ENCODE measurements at places on chromosomes 12 and 14.

- no peak for DNase-seq
These were observed 150.2 kb upstream of the EEA1 start for GRCh38 chr12:93079271-93079670.

DNA sequence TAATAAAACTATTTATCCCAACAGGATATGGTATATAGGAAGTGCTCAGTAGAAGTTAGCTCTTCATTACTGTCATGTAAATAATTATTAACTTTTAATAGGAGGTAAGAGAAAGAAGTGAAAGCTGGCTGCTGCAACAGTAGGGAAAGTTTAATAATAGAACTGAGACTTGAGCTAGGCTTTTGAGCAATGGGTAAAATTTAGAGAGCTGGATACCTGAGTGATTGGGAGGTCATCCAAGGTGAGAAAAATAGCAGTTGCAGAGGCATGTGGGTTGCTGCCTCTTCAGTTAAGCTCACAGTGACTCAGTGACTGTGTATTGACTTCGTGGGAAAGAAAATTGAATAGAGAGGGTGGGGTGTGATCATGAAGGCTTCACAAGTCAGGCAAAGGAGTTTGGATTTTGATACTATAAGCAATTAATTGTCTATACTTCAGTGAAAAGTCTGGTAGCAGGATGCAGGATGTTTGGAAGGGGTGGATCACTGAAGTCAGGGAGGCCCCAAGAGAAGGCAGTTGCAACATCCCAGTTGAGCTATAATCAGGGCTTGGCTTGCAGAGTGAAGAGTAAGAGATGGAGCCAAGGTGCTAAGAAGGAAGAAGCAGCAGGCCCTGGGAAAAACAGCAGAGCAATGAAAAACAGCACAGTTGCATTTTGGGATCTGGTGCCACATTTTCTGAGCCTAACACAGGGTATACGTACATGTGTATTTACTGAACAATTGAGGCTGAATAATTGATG lies 172.0 kb upstream of the FRMD6 start:
- peak; percentile 64 for DNase-seq

GRCh38 chr12:3551386-3551785 lies 60.4 kb downstream of the PRMT8 start:
- DNase-seq, result no peak

GRCh38 chr14:38210587-38211216 lies 3.0 kb downstream of the SSTR1 start:
- DNase-seq, result peak; percentile 35

DNA sequence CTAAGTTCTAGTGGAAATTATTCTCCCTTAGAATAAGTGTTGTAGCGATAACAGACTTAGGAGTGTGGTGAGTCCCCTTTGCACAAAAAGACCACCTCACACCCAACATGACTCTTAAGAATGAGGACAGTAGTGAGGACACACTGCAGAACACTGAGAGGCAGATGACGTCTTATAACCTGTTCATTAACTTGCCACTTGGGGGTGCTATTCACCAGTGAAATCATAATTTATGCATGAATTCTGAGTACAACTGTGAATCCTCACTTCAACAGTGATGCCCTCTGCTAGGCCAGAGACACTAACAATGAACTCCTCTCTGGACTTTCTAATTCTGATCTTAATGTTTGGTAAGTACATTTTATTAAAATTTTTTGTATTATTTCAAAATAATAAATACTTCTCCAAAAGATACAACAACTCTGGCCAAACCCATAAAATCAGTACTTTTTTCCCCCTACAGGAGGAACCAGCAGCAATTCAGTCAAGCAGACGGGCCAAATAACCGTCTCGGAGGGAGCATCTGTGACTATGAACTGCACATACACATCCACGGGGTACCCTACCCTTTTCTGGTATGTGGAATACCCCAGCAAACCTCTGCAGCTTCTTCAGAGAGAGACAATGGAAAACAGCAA lies 274.7 kb downstream of the DAD1 start:
- peak; percentile 78 for DNase-seq

GRCh38 chr12:33588725-33589405 lies 149.2 kb upstream of the SYT10 start:
- DNase-seq, result no peak

DNA sequence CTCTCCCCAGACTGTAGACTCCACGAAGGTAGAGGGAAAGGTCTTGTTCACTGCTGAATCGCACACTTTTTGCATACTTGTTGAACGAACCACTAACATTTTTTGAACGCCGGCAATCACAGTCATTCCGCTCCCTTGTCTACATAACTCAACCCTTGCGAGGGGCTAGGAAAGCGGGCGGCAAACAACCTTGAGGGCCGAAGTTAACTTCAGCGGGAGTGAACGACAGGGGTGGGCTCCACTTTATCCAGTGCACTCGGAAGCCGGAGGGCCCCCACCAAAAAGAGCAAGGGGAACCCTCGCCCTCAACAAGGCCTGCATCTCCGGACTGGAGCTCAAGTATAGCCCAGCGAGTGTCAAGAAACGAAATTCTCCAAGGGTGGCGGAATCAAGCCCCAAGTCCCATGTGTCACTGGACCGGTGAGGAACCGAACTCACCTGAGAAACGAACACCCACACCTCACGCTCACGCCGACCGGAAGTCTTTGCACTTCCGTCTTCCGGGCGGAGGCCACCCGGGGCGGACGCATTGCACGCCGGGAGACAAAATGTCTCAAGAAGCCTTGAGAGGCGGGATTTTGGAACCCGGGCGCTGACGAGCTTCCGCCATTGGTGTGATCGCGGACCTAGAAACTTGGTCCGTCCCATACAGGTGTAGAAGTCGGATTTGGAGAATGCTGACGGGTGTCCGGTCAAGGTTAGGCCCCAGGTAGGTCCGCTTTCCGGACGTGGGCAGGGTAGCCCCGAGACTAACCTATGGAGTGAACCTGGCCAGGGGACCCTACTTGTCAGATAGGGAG lies at the start of gene LLPH:
TSS of gene LLPH (minus strand) at position 484 of the 800 bp plus-strand sequence. CDS start 1,644 bp downstream, outside the sequence.
- peak; percentile 96 for DNase-seq

- no peak for DNase-seq
These were observed 312.3 kb downstream of the PAWR start for GRCh38 chr12:79378496-79378895.

DNA sequence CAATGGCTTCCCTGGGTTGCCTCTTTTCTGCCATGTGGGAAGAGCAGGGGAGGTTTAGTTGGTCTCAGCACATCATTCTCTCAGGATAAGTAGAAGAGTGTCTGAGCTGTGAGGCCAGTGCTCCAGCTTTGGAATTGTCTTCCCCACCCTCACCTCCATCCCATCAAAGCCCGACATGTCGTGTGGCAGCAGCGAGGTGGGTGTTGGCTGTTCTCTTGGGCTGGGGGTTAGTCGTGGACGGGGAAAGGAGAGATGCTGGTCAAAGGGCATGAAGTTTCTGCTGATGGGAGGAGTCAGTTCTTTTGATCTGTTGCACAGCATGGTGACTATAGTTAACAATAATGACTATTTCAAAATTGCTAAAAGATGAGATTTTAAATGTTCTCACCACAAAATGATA lies 404.2 kb downstream of the TMEM121 start:
- DNase-seq, result no peak

DNA sequence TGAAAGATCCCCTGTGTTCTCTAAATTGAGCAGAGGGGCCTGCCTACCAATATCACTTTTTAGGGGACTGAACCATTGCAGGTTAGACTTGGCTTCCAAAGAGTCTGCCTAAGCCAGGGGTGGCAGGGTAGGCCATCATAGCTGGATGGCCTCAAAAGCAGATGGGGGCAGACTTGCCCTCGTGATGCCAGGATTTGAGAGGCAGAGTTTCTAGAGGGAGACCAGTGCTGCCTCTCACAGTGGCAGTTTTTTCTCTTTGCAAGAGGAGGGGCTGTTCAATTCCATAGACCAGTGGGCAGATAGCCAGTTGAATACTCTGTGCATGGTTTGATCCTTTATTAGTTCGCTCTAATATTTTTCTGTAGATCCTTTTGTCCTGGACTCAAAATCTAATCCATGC lies 23.8 kb upstream of the SMCO2 start:
- DNase-seq, result no peak

DNA sequence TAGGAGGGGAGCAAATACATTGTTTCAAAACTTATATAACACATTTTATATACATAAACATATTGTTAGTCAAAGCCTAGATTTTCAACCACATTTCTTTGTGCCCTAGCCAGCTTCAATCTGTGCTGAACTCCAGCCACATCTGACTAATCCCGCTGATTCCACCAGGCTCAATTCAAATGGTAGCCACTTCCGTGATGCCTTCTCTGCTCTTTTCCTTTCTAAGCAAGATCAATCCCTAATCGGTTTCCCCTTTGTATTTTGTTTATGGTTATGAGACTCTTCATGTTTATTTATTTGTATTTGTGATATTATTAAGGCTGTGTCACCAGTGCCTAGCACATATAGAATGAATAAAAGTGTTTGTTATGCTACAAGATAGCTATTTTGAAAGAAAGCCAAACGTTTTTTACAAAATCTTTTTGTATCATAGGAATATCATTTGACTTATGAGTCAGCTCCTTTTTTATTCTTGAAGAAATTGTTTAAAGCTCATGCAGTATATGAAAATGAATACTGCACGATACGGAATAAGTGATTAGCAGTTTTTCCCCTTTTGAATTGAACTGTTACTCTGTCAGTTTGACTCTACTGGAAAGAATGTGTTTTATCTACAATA lies 110.2 kb downstream of the PLEKHA5 start:
- no peak for DNase-seq

- no peak for DNase-seq
These were observed 9.4 kb upstream of the GPR68 start for GRCh38 chr14:91253795-91254323.

DNA sequence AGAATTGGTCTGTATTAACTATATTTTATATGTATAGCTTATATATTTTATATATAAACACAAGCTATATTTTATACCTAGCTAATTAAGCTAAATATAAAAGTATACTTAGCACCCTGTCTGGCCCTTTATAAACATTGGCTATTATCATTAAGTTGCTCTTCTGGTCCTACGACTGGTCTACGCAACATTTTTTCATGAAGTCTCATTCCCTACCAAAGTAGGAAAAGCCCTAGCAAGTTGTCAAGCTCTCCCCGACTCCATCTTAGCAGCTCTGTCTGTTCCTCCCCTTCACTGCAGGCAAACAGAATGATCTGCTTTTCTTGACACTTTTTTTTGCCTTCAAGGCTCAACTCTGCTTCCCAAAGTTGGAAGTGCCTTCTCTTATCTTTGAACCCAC lies 36.7 kb upstream of the ELK3 start:
- DNase-seq, result no peak

DNA sequence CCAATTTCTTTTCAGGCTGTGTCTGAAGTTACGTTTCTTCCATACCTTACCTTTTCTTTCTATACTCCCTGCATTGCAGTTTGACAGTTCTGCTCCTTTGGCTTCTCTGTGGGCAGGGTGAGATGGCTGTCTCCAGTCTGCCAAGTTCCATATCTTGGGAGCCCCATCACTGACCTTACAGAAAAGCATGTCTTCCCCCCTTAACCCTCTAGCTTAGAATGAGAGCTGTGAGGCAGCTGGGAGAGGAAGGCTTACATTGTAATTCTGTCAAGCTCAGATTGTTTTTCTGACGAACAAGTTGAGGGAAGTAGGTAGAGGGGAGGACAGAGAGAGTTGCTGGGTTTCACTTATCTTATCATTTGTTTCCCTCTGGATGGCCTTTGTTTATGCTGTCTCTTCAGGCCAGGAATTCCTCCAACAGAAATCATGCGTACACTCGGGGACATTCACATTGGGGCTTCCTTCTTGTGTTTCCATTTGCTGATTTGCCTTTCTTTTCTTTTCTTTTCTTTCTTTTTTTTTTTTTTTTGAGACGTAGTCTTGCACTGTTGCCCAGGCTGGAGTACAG lies 9.3 kb downstream of the DAAM1 start:
- DNase-seq, result no peak

DNA sequence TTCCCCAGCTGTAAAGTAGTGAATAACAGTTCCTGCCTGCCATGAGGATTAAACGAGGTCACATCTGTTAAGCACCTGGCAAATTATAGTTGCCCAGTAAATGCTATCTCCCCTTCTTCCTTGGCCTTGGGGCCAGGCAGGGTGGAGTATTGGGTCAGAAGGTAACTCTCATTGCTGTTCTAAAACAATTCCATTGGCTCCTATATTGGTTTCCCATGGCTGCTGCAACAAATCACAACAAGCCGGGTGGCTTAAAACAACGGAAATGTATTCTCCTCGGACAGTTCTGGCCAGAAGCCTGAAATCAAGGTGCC lies 31.9 kb downstream of the MMAB start:
- no peak for DNase-seq

DNA sequence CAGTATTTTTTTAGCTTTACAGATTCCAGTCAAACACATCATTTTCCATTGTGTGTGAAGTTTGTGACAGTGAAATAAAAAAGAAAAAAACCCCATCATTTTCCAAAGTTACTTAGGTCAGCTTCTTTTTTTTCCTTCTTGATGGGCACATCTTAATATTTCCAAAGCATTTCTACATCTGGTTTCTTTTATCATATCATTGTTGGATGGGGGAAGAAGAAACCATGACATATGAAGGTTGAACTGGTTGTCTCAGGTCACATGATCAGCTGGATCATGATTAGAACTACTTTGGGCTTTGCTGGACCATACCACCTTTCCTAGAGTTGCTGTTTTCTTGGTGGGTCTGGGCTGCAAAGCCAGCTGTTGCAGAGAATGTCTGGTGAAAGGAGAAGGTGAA lies 59.8 kb downstream of the FOS start:
- DNase-seq, result no peak

DNA sequence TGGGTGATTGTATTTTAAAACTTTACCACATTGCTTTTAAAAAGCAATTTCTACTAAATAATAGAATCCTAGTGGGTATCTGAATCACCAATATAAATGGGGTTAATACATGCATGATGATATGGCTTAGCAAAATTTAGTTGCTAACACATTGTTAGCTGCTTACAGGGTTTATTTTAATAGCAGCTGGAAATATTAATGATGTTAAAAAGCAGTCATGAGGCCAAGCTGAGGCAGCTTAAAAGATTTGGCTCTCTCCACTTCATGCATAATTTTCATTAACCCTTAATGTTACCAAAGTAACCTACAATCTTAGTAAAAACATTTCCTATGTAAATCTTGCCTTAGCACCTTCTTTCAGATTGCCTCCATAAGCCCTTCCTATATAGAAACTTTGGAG lies 49.2 kb upstream of the CNOT2 start:
- DNase-seq, result no peak

- no peak for DNase-seq
These were observed 246.1 kb upstream of the CCDC196 start for GRCh38 chr14:66240105-66240504.

GRCh38 chr14:69753860-69754259 lies 13.1 kb upstream of the SRSF5 start:
- DNase-seq, result no peak

- DNase-seq, result no peak
These were observed 56.7 kb downstream of the PPFIBP1 start for GRCh38 chr12:27580561-27581330.

DNA sequence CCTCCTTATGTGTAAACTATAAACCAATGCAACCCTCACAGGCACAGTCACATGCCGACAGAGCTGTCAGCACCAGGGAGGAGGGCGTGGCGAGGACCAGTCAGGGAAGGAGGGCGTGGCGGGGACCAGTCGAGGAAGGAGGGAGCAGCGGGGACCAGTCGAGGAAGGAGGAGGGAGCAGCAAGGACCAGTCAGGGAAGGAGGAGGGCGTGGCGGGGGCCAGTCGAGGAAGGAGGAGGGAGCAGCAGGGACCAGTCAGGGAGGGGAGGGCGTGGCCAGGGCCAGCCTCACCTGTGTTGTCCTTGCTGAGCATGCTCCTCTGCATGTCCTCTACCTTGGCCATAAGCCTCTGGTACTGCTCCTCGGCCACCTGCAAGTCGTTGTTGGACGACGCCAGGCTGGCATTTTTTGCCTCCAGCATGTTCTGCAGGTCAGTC lies 24.2 kb downstream of the GOLGA3 start:
- no peak for DNase-seq
